ENCODE measurements at places on chromosomes 2 and 18.

DNA sequence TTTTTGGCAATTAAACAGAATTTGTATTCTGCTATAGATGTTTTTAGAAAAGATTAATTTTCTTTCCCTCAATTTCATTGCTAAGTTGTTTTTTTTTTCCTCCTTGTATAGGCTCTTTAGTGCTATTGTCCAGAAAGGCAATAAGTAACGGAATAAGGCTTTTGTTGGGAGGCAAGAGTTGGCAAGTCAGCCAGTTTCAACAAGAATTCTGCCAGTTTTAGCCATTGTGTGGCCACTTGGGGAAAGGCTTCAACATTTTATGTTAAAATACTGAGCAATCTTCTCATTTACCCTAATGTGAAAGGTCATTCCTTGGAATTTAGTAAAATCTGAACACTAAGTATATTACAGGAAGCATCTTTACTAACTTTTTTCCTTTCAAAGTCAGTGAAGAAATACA lies 9.6 kb downstream of the CALCRL start:
- DNase-seq = no peak

DNA sequence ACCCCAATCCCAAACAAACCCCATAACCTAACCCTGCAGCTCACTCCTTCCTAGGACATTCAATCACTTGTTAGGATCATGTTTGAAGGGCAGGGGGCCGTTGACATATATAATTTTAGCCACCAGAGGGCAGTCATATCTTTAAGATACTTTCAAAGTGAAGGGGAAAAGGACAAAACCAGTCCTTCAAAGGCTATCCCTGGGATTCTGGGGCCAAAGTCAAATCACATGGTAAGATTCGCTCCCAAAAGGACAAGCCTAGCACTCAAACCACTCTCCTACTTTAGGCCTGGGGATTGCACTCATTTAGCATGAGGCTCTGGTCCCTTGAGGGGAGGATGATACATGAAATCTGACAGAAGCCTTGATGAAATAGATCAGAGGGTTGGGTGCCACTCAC lies 44.6 kb downstream of the HAUS1 start:
- DNase-seq = no peak

DNA sequence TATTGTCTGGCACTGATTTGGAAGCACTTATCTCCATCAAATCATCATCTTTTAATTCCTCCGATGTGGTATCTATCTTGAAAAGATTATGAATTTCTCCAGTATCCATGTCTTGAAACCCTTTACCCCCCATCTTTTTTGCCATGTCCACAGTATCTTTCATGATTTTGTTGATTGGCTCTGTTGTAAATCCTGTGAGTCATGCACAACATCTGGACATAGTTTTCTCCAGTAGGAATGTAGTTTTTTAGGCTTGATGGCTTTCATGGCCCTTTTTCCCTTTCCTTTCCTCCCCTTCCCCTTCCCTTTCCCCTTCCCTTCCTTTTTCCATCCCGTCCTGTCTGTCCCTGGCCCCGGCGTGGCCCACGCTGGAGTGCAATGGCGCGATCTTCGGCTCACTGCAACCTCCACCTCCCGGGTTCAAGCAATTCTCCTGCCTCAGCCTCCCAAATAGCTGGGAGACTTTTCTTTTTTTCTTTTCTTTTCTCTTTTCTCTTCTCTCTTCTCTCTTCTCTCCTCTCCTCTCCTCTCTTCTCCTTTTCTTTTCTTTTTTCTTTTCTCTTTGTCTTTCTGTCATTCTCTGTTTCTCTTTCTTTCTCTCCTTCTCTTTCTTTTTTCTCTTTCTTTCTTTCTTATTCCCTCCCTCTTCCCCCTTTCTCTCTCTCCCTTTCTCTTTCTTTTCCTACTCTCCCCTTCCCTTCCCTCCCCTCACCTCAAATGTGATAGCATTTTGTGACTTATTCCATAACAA lies 18.4 kb upstream of the ZNF638 start:
- no peak for DNase-seq

GRCh38 chr2:72917877-72918553 lies 696 bp downstream of the EMX1 start:
- no peak for DNase-seq

DNA sequence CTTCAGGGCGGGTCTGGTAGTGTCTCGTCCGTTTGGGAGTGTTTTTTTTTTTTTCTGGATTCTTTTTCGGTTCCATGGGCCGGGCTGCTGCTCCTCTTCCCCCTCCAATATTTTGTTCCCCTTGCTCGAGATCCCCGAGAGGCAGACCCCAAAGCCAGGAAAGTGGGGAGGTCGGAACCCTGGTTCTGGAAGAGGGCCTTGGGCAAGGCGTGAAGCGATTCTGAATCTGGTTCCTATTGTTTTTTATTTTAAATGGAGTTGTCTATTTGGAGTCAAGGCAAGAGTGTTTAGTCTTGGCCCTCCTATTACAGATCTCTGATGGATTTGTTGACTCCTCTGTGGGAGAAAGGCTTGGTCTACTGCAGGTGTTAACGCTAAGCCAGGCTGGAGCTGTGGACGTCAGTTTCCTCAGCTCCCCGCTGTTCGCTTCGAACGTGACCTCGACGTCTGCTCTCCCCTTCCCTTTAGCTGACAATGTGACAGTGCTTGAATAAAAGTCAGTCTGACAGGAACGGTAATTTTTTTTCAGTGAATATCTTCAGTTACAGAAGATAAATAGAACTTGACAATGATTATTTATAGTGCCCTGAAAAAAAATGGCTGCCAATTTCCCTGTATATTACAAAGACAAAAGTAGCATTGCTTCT lies 683 bp upstream of the DNAJC27 start:
- no peak for DNase-seq

DNA sequence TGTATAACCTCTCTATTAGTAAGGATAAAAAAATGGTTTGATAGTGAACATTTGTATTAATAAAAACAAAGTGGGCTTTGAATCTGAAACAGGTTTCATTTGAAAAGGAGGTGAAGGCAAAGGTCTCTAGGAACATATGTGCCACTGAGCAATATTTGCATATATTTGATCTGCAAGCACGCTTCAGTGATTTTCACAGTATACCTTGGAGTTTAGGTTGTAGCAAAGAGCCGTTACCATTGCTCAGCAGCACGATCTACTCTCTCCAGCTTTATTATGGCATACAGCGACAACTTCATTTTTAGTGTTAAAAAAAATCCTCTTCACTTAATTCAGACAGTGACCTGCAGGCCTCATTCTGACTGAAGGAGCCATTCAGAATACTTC lies 75.8 kb upstream of the ZEB2 start:
- DNase-seq = no peak

DNA sequence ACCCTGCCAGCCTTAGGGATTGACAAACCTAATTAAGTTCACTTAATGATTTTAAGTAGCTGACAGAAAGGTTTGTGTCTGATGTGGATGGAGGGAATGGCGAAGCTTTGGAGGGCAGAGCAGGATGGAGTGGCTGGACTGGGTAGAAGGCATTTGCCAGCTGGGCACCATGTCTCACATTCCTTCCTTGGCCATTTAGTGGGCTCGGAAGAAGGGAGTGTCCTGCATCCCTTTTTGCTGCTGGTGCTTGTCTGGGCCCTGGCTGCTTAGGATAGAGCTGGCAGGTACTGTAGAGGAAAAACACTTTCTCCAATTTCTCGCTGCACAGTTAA lies 166.7 kb downstream of the CLIP4 start:
- no peak for DNase-seq

DNA sequence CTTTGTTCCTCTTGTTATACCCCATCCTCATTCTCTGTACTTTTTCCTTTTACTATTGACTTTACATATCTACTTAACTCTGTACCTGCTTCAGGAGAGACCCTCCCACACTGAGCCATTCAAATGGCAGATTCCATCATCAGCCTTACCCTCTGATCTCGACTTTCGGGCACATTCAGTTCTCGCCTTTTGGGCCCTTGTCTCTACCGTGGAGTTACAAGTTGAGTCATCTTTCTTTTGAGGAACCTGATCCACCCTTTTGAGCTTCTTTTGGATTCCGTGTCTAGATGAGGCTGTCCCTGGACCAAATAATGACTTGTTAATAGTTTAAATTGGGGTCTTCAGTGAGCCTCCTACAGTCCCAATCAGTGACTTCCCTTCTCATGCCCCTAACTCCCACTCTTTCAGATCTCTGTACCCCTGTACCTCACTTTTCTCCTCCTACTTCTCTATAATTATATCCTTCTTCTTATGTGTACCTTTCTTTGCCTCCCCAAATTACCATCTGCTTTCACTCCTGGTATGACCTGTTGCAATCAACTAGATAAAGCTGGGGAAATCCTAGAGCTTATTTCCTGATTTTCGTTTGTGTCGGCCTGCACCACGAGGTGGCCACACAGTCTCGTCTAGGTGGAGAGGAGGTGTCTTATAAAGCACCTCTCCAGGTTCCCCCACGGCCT lies 17.2 kb downstream of the SP110 start:
- no peak for DNase-seq

DNA sequence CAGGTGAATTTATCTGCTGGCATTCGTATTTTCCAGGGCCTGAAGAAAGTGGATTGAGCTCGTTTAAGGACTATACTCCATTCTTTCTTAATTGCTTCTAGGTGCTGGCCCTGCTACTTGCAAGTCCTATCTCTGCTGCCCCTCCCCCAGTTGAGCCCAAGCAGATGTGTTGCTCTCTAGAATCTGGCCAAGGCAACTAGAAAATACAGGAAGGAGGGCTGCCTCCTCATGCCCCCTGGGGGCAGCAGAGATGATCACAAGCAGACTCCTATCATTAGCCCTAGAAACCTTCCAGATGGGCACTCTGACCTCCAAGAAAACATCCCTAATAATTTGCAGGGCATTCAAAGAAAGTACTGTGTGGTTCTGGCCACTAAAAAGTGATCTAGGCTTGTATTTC lies 72.5 kb upstream of the CYP26B1 start:
- no peak for DNase-seq

GRCh38 chr2:44310287-44310686 lies 35.0 kb downstream of the SLC3A1 start:
- DNase-seq = no peak

GRCh38 chr2:188952901-188953300 lies 21.3 kb upstream of the COL3A1 start:
- DNase-seq = no peak

GRCh38 chr18:3480827-3481573 lies 31.0 kb downstream of the TGIF1 start:
- DNase-seq = no peak

DNA sequence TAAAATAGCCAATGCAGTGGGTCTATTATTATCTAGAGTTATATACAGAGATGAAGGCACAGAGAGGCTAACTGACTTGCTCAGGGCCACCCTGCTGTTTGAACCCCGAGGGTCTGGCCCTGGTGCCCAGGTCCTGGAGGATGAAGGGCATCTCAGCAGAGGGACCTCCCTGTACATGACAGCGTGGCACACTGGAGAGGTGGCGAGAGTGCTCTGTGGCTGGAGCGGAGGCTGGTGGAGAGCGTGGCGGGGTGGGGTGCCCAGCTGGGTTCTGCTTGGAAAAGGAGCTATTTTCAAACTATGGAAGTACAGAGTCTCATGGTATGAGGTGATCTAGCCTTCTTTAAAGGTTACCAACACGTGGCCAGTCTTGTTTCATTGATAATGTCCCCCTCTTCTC lies 35.8 kb downstream of the GREB1 start:
- no peak for DNase-seq

- no peak for DNase-seq
Measured at GRCh38 chr2:218583983-218584850, 15.6 kb downstream of the CNOT9 start.

DNA sequence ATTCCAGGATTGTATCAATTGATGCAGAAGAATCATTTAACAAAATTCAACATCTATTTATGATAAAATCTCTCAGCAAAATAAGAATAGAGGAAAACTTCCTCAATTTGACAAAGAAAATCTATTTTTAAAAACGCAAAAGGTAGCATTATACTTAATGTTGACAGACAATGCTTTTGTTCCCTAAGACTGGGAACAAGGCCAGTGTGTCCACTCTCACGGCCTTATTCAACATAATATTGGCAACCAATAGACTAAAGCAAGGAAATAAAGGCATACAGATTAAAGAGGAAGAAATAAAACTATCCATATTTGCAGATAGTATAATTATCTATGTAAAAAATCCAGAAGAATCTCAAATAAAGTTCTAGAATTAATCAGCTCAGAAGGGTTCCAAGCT lies 472.4 kb upstream of the ID2 start:
- no peak for DNase-seq

DNA sequence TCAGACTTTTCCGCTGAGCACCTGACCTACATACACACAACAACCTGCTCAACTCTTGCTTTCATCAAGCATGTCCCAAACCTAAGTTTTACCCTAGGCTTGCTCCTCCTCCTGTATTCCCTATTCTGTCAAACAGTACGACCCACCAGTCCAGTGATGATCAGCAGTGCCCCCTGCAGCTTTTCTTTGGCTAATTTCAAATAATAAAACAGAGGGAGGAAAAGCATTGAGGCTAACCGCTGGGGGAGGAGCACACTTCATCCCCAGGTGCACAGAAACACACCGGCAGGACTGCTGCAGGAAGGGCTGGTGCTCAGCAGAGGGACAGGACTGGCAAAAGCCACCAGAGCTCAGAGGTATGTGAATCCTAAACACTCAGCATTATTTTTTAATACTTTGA lies 21.2 kb downstream of the E2F6 start:
- no peak for DNase-seq

DNA sequence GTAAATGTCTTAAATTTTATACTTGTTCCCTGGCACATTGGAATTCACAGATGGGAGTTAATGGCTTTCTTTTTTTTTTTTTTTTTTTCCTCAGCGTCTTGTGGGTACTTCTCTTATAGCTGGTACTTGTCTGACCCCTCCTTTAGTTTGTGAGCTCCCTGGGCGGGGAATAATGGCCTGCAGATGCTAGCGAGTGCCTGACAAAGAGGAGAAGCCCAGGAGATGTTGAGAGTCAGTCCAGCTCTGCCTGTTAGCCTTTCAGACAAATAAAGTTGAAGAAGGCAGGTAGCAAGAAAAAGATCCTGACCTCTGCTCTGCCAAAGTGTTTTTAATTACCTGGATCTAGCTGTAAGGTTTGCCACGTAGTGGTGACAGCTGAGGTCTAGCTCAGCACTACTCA lies 6.6 kb downstream of the BCL2L11 start:
- DNase-seq = no peak

DNA sequence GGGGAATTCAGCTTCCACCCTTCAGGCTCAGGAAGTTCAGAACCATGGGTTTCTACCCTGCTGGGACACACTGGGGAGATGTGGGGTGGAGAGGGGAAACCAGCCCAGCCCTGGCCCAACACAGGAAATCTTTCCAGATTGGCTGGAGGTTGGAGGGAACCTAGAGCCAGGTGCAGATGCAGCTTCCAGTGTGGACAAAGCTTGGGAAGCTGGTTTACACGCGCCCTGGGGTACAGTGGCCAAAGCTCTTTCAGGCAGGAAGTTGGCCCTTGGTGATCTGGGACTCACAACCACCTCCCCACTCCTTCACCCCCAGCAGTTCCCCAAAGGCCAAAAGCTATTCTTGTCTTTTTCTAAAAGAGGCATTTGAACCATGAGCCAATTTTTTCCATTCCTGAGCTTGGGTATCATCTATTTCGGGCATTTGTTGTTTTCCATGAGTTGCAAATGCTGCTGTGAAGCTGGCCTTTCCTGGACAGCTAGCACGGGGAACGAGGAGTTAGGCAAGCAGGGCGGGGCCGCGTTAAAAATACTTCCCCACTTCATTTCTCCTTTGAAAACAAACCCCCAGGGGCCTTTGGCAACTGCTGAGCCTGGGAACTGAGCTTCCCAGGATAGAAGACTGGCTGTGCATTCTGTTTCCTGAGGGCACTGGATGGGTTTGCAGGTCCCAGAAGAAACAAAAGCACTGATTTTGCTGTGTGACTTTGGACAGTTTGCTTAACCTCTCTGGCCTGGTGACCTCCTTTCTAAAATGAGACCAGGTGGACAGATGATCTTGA lies 3.1 kb upstream of the ARID5A start:
- DNase-seq = no peak
